ENCODE measurements at places on chromosomes 7 and 10. TPM values are rescaled to one million over a fixed set of nuclear protein-coding genes. Genes with fewer than 3 reads are reported as not detected.

- no peak overlapping the region for H3K4me3 ChIP-seq
- H3K4me1 ChIP-seq: peaks cover 6% of the 10 kb centered on the region
- H3K27ac ChIP-seq: no peak overlapping the region
Observed at GRCh38 chr7:129886167-129886817, 66.5 kb downstream of the UBE2H start.

CNTNAP2 gene
- not detected for total RNA-seq

GRCh38 chr10:119526621-119527592 lies 15.6 kb downstream of the RGS10 start:
- H3K27me3 ChIP-seq: no peaks in the 10 kb centered on the region
- peaks cover 51% of the 10 kb centered on the region for H3K36me3 ChIP-seq
- H3K4me1 ChIP-seq: peaks cover 62% of the 10 kb centered on the region
- no peak overlapping the region for H3K4me3 ChIP-seq
- DNase-seq: no peak
- peak overlapping the region; percentile 35 for H3K27ac ChIP-seq

SNX10 gene
- 35.5 TPM for total RNA-seq

- H3K36me3 ChIP-seq: no peaks in the 10 kb centered on the region
- DNase-seq: no peak
- H3K27me3 ChIP-seq: peaks cover 62% of the 10 kb centered on the region
- no peak overlapping the region for H3K4me3 ChIP-seq
Observed at GRCh38 chr10:49614242-49615198, 683 bp downstream of the CHAT start.

GIMAP8 gene
- 7.7 TPM for total RNA-seq

GRCh38 chr7:12783421-12784095 lies 96.1 kb downstream of the ARL4A start:
- H3K4me1 ChIP-seq: no peaks in the 10 kb centered on the region
- no peaks in the 10 kb centered on the region for H3K27me3 ChIP-seq
- no peaks in the 10 kb centered on the region for H3K36me3 ChIP-seq
- no peak for DNase-seq
- no peak overlapping the region for H3K27ac ChIP-seq

SH2D4B gene
- not detected for total RNA-seq

SHTN1 gene
- 0.37 TPM for total RNA-seq

GRCh38 chr7:100553032-100553431 lies 14.0 kb downstream of the AGFG2 start:
- peak overlapping the region; percentile 47 for H3K27ac ChIP-seq
- peaks cover 60% of the 10 kb centered on the region for H3K36me3 ChIP-seq
- H3K4me3 ChIP-seq: no peak overlapping the region
- no peak for DNase-seq
- no peaks in the 10 kb centered on the region for H3K27me3 ChIP-seq

MNX1 gene
- total RNA-seq: not detected

DNA sequence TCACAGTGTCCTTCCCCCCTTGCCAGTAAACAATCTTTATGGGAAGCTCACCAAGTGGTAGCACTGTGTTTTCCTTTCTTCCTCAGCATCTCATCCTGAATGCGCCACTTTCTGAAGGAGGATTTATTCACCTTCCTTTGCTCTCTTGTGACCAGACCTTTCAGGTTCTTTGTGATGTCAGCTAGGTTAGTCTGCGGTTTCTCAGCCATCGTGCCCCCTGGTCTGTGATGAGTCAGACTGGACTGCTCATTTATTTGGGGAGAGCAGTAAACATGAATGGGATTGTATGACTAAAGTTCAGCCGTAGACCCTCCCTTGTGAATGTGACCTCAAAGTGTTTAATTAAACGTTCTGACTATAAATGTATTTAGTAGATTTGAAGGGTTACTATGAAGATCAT lies 235.1 kb upstream of the CELF2 start:
- H3K4me3 ChIP-seq: no peak overlapping the region
- no peaks in the 10 kb centered on the region for H3K36me3 ChIP-seq
- H3K27ac ChIP-seq: no peak overlapping the region
- peaks cover 7% of the 10 kb centered on the region for H3K27me3 ChIP-seq
- H3K4me1 ChIP-seq: peaks cover 5% of the 10 kb centered on the region

CDK1 gene
- total RNA-seq: 138 TPM

SEMA3A gene
- total RNA-seq: 1.6 TPM

DNA sequence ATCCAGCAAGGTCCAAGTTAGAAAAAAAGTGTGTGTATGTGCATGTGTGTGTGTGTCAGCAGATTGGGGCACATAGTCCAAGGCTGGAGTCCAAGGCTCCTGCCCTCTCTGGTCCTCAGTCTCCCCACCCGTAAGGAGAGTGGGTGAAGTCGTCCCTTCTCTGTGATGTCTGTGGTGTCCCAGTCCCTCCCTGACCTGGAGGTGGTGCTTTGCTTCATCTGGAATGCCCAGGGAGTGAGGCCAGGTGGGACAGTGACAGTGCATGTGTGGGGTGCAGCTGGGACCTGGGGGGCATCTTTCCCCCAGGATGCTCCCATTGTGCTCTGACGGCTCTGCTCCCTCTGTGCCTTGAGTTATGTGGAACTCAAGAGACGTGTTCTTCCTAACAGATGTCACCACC lies 18.0 kb downstream of the AQP1 start:
- no peaks in the 10 kb centered on the region for H3K27me3 ChIP-seq
- H3K4me1 ChIP-seq: no peaks in the 10 kb centered on the region
- no peak overlapping the region for H3K27ac ChIP-seq

DNA sequence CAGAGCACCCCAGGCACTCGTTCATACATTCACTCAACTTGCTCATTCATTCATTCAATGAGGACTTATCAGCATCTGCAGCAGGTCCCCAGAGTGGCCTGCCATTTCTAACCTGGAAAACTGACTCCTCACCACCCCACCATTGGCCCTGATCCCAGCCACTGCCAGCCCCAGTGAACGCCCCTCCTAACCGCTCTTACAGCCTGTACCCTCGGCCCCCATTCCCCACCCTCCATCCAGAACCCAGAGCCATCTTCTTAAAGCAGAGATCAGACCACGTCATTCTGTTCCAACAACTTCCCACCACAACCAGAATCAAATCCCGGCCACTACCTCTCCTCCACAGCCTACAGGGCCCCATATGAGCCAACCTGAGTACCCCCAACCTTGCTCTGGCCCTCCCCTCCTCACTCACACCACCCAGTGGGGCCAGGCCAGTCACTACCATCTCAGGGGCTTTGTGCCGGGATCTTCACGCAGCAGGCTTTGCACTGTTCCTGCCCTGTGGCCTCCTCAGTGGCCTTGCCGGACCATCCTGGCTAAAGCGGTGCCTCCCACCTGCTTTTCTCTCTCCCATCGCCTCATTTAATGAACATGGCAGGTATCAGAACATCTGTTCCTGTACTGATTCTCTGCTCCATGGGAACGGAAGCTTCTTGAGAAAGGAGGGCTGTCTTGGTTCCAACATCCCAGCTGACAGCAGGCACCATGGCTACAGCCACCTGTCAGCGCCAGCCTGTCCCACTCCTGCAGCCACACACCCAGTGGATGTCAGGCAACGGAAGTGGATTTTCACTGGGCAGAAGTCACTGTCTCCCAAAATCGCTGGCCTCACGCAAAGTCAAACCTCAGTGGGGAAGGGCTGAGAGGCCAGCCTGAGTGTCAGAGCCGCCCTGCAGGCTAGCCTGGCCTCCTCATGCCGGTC lies 45.4 kb downstream of the FAM53B start:
- peak overlapping the region; percentile 90 for H3K27ac ChIP-seq
- H3K36me3 ChIP-seq: peaks cover 34% of the 10 kb centered on the region
- H3K4me3 ChIP-seq: no peak overlapping the region
- no peaks in the 10 kb centered on the region for H3K27me3 ChIP-seq
- H3K4me1 ChIP-seq: peaks cover 96% of the 10 kb centered on the region
- DNase-seq: no peak

DPP6 gene
- total RNA-seq: not detected

CFAP46 gene
- total RNA-seq: 0.21 TPM

GRCh38 chr10:76149182-76149581 lies 717.8 kb downstream of the LRMDA start:
- H3K36me3 ChIP-seq: no peaks in the 10 kb centered on the region
- H3K4me3 ChIP-seq: no peak overlapping the region
- no peaks in the 10 kb centered on the region for H3K4me1 ChIP-seq
- H3K27me3 ChIP-seq: peaks cover 7% of the 10 kb centered on the region
- no peak for DNase-seq

- no peak overlapping the region for H3K4me3 ChIP-seq
- peaks cover 2% of the 10 kb centered on the region for H3K4me1 ChIP-seq
- peaks cover 20% of the 10 kb centered on the region for H3K36me3 ChIP-seq
- no peak overlapping the region for H3K27ac ChIP-seq
- no peak for DNase-seq
- no peaks in the 10 kb centered on the region for H3K27me3 ChIP-seq
Observed at GRCh38 chr7:107430057-107430456, 39.8 kb upstream of the GPR22 start.

- H3K27ac ChIP-seq: no peak within 1 kb of the TSS
- H3K4me3 ChIP-seq: no peak within 1 kb of the TSS
- no peak for DNase-seq
Observed at GRCh38 chr7:142111499-142111898, at the start of gene MGAM2. Gene MGAM2 (plus strand): TSS chr7:142111718. CDS start chr7:142116874, 5,156 bp downstream.

GRCh38 chr7:49885593-49886285 lies 112.3 kb downstream of the VWC2 start:
- no peaks in the 10 kb centered on the region for H3K4me1 ChIP-seq
- no peak for DNase-seq
- H3K27me3 ChIP-seq: peaks cover 6% of the 10 kb centered on the region
- no peak overlapping the region for H3K4me3 ChIP-seq
- H3K27ac ChIP-seq: no peak overlapping the region
